ENCODE measurements at places on chromosomes 2 and 18.

- no peak for DNase-seq
These were observed 81.0 kb upstream of the STK39 start for GRCh38 chr2:168328421-168328820.

DNA sequence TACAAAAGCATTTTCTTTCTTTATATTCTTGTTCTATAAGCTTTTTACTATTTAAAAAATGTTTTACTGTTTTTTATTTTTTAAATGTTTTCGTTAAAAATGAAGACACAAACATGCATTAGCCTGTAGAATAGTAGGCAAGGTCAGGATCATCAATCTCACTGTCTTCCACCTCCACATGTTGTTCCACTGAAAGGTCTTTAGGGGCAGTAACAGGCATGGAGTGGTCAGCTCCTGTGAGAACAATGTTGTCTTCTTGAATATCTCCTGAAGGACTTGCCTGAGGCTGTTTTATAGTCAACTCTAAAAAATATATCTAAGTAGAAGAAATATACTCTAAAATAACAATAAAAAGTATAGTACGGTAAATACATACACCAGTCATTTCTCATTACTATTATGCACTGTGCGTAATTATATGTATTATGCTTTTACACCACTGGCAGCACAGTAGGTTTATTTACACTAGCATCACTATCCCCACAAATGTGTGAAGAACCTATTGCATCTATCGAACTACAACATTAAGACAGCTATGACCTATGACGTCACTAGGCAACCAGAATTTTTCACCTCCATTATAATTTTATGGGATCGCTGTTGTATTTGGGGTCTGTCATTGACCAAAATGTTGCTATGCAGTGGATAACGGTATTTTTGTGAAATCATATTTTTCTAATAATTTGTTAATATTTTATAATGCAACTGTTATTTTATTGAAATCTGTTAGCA, 764.3 kb downstream of the METTL4 start:
- DNase-seq = no peak

DNA sequence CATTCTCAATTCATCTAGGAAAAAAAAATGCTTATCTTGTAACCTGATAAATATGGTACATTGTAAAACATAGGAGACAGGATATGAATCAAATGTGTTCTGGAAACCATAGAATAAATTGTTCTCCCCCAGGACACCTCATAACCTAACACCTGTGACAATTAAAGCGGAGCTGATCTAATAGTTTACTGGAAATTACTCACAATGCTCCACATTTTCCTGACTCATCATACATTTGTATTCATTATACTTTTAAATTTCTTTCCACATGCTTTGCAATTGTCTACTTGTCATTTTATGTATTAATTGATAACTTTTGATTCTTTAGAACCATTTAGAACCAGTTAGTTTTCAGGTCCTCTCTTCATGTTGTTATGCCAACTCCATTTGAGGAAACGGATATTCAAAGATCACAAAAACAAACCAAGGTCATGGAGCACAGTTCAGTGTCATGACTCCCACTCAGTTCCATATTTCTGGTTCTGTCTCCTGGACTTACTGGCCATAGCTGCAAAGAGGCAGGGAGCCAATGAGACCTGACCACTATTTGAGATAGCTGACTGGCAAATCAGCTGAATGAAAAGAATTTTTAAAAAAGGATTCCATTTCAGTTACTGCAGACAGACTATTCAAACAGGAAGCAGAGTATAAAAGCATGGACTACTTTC, 128.5 kb downstream of the CALCRL start:
- DNase-seq = no peak

DNA sequence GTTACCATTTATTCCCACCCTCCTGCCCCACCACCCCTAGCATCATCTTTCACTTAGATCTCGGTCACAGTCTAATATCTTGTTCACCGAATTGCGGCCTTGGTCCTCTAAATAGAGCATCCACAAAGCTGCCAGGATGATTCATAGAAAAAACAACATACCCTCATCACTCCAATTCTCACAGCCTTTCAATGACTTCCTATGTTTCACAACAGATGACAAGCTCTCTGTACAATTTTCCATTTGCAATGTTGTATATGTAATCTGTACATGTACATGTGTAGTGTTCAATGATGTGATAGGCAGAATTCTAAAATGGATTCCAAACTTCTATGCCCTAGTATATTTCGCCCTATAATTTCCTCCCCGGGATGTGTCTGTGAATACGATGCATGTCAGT, 675.6 kb upstream of the CELF4 start:
- DNase-seq = no peak

GRCh38 chr2:127679680-127680361, 4.5 kb upstream of the LIMS2 start:
- no peak for DNase-seq

DNA sequence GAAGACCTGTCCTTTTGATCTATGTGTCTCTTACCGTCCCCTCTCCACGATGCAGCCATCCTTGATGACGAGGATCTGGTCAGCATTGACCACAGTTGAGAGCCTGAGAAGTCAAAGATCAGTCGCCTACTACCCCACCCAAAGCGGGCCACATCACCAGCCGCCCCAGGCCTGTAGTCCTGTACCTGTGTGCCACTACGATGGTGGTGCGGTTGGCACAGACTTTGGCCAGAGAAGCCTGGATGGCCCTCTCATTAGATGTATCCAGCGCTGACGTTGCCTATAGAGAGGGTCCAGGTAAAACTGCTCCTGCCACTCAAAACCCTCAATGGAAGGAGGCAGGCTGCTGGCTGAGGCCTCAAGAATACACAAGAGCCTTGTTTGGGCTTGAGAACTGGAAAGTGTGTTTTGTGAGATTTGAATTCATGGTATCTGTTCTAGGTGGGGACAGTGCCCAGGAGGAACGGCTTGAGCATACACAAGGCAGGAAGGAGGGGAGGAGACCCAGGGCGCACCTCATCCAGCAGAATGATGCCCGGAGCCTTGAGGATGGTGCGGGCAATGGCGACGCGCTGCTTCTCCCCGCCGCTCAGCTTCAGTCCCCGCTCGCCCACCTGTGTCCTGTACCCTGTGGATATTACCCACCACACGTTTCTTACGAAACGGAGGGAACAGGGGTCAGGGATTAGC, 3.8 kb downstream of the ZFAND2B start:
- DNase-seq = no peak

DNA sequence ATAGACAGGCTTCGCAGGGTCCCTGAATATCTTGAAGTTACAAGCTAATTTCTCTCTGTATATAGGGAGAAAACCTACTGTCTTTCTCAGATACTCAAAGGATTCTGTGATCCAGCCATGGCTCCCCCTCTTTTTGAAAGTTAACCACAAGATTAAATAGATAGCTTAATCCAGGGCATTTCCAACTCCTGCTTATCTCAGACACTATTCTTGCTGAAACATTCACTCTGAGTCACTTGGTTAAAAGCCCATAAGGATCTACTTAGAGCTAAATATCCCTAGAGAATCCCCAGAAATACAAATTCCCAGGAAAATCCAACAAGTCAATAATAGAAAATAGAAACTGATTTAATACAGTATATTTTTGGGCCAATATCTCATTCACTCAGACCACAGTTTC, 179.1 kb upstream of the LYPD1 start:
- no peak for DNase-seq

GRCh38 chr2:239829326-239829725, 195.8 kb downstream of the NDUFA10 start:
- no peak for DNase-seq

- no peak for DNase-seq
These were observed 1459.9 kb upstream of the CELF4 start for GRCh38 chr18:39025531-39025930.

- no peak for DNase-seq
These were observed 117.3 kb downstream of the GALR1 start for GRCh38 chr18:77366720-77367641.

DNA sequence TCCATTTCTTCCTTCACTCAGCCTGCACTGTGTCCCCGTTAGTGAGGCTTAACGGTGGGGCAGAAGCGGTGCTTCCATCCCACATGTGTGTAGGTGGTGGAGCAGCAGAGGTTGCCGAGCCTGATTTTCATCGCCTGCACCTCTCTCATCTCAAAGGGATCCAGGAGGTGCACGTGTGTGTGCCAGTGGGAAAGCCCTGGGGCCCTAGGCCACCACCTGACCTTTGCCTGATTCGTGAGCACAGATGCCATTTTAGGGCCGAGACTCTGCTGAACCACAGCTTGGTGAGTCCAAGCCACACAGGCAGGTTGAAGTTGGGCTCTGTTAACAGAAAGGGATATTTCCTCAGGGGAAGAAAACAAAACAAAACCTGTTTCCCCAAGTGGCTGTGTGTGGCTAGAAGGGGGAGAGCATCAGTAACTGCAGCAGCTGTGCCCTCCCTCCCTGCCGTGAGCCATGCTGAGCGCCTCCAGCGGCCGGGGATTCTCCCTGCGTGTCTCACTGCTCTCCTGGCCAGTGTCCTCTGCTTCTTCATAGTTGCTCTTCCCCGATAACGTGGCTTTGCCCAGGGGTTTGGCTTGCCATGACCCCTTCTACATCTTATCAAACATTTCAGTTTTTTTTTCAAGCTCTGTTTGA, 81.5 kb downstream of the MAPRE2 start:
- no peak for DNase-seq

- DNase-seq = no peak
These were observed 53.4 kb downstream of the TCF4 start for GRCh38 chr18:55534547-55534946.

DNA sequence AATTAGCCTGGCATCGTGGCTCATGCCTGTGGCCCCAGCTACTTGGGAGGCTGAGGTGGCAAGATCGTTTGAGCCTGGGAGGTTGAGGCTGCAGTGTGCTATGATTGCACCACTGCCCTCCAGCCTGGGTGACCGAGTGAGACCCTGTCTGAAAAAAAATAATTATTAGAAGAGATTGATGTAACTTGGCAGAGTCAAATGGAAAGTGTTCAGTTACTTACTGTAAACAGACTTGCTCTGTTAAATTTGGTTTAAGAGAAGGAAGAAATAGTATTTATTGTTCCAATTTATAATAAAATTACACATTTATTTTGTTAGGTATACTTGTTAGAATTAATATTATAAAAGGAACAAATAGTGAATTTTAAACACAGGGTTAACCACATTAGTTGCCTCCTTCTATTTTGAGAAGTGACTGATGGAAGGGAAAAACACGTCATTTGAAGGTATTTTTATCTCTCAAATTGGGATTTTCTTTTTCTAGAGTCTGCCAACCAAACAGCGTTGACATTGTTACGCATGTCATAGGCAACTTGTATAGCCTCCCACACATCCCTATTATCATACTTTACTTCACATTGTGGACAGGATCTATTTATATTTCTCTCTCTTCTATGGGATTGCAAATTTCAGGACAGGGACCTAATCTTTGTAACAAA, 118.8 kb upstream of the B3GNT2 start:
- DNase-seq = no peak

DNA sequence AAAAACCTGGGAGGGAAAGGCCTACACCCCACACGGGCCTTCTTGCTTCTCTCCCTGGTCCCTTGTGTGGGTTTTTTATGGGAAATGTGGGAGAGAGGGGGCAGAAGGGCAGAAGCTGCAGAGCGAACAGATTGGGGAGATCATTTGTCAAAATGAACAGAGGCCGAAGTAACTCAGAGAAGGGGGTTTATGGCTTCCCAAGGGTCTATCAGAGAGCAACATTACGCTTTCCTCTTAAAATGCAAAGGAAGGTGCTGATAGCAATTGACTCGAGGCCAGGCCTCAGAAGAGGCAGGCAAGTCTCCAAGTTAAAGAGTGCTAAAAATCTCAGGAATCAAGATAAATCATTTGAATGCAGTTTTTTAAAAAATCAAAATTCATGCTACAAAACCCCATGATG, 101.5 kb downstream of the SGPP2 start:
- no peak for DNase-seq

DNA sequence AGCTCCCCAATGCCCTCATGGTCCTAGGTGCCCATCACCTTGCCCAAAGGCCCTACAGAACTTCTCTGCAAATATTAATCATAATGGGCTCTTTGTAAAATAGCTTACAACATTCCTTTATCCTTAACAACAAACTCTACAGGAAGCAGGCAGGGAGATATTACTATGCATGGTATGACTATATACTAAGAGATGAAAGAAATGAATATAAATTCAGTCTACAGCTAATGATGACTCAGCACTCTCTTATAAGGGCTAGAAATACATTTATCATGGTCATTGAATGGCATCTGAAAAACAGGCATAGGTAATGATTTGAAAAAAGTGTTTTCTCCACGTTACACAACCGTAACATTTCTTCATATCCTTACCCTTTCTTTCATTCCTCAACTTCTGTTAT, 254.8 kb upstream of the DSEL start:
- no peak for DNase-seq

GRCh38 chr2:134911400-134911785, 7.2 kb upstream of the CCNT2 start:
- DNase-seq = no peak

DNA sequence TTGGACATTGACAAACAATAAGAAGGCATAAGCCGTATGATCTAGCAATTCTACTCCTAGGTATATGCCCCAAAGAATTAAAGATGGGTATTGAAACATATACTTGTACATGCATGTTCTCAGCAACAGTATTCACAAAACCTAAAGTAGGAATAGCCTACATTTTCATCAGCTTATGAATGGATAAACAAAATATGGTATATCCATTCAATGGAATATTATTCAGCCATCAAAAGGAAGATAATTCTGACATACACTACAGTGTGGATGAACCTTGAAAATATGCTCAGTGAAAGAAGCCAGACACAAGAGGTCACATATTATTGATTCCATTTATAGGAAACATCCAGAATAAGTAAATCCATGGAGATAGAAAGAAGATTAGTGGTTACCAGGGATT, 56.0 kb downstream of the CELF4 start:
- DNase-seq = no peak

GRCh38 chr18:31241900-31242409, 76.0 kb upstream of the DSG1 start:
- no peak for DNase-seq

GRCh38 chr2:150575861-150576260, 88.4 kb upstream of the RND3 start:
- no peak for DNase-seq

GRCh38 chr2:239196474-239197021, 204.3 kb downstream of the HDAC4 start:
- no peak for DNase-seq

DNA sequence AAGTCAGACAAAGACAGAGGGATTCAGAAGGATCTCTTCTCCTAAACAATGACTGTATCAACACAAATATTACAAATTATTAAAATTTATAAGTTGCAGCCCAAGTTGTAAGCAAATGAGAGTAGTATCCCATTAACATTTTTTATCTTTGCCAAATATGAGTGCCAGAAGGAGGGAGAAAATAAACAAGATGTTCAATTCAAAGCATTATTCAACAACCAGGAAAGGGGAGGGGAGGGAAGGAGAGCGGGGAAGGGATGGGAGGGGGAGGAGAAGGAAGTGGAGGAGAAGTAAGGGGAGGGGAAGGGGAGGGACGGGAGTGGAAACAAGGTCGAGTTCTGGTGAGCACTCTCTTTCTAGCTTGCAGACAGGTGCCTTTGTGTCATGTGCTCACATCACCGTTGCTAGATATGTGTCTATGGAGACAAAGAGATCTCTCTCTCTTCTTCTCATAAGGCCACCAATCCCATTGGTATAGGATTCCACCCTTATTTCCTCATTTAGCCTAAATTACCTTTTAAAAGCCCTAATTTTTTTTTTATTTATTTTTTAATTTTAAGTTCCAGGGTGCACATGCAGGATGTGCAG, 679.6 kb upstream of the CHAC2 start:
- no peak for DNase-seq

Measured in stimulated activated CD4-positive, alpha-beta T cell treated with anti-CD3 and anti-CD28 coated beads, Interleukin-2, amount 100 ng/mL, for 48 hours (primary cell).